ENCODE measurements at places on chromosomes 2 and 18.

GRCh38 chr18:32907648-32908423 is 135.0 kb upstream of the KLHL14 start:
- DNase-seq = no peak

DNA sequence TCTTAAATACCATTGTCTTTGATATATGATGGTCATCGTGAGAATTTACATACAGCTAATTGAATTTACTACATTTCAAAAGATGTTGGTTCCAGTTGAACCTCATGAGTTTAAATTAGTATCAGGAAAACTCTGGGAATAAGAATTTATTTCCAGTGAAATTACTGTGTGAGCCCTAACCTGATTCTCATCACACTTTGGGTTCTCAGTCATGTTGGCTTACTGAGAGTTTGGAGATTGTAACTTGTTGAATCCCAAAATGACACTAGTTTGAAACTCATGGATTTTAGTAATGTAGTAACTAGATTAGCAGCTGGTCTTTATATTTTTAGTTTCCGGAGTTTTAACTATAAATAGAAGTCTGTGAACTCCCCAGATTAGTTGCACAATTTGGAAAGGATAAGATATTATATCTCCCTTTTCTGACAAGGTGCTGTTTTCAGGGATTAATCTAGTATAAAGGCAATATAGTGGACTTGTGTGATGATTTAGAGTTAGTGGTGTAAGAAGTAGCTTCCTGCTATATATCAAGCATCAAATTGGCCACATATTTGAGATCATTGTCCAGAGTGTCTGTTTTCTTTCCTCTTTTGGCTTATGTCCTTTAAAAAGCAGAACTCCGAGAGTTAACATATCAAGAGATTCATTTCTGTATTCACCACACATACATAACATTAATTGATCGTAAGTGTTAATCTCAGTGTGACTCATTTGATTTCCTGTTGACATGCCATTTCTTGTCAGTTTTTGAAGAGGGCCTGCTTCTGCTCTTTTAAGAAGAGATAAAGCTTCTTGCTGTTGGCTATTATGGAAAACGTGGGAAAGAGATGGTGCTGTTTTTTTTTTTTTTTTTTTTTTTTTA is 15.7 kb downstream of the NDUFV2 start:
- no peak for DNase-seq

GRCh38 chr2:225667445-225667844 is 267.9 kb downstream of the NYAP2 start:
- no peak for DNase-seq

- DNase-seq = no peak
These were observed 16.1 kb downstream of the MTX2 start for GRCh38 chr2:176285321-176285720.

Data from NCI-H1048 (cell line).